LNCaP clone FGC (cell line): ENCODE measurements at places on chromosomes 2 and 18.

- DNase-seq, result no peak
Observed at GRCh38 chr2:172480301-172481218, 53.2 kb downstream of the ITGA6 start.

- DNase-seq, result no peak
Observed at GRCh38 chr2:950080-950966, at the start of gene SNTG2. Gene SNTG2 (plus strand): TSS chr2:950849. CDS start chr2:950997, 148 bp downstream.

DNA sequence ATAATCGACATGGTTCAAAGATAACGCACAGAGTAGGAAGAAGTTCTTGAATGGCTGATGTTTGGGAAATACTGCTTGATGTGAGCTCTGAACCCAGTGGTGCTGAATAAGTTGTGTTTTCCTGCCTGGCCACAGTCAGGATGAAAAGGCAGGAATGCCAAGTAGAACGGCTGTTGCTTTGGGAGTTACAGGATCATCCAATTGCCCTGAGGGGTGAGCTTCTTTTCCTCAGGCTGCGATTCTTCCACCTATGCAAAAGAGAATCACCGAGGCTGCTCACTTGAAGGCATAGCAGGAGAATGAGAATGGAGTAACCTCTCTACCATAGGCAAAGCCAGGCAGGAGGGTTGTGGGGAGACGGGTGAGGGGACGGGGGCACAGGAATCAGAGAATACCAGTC, 14.4 kb upstream of the IGFBP2 start:
- no peak for DNase-seq

- DNase-seq, result no peak
Observed at GRCh38 chr2:286035-286434, 1.9 kb downstream of the ALKAL2 start.

DNA sequence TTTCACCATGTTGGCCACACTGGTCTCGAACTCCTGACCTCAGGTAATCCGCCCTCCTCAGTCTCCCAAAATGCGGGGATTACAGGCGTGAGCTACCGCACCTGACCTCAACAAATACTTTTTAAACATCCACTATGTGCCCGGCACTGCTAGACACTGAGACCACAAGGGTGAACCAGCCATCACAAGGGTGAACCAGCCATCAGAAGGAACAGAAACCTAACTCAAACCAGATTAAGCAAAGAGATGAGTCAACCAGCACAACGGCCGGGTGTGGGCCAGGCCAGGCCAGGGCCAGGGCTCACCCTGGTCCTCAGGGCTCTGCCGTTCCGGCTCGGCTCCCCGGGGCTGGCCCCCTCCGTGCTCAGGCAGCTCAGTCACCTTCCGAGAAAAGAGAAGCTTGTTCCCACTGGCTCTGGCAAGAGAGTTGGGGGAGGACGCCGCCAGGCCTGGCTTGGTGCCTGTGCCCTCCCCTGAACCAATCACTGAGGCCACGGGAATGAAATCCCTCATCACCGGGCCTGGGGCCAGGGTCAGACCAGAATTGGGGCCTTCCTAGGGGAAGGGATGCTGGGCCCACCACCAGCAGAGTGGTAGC, 4.4 kb downstream of the TEX44 start:
- DNase-seq, result no peak

DNA sequence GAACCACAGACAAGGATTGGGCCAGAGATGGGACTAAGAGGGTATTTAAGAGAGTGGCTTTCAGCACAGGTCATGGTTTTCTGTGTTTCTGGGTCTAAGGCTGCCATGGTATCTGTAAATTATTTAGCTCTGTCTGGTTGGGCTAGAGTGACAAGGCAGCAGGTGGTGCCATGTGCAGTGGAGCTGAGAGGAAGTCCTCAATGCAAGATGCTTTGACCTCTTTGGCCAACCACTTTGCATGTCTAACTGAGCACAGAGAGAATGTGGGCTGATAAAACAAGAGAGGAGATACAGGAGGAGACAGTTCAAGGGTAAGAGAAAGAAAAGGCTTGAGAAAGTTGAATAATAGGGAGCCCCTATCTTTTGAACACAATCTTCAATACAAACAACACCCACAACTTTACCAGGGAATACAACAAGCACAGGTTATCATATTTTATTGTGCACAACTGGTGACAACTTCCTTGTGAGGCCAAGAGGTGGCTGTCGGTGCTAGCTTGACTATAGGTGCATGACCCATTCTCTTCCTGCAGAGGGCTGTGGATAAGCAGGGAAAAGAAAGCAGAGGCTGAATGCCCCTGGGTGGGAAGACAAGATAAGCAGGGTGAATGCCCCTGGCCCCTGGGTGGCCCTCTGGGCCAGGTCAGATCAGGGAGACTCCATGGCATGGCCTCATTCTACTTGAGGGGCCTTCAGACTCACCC, 12.3 kb downstream of the FLACC1 start:
- no peak for DNase-seq

- peak; percentile 52 for DNase-seq
Observed at GRCh38 chr18:8163286-8163959, 445.8 kb upstream of the RAB12 start.

DNA sequence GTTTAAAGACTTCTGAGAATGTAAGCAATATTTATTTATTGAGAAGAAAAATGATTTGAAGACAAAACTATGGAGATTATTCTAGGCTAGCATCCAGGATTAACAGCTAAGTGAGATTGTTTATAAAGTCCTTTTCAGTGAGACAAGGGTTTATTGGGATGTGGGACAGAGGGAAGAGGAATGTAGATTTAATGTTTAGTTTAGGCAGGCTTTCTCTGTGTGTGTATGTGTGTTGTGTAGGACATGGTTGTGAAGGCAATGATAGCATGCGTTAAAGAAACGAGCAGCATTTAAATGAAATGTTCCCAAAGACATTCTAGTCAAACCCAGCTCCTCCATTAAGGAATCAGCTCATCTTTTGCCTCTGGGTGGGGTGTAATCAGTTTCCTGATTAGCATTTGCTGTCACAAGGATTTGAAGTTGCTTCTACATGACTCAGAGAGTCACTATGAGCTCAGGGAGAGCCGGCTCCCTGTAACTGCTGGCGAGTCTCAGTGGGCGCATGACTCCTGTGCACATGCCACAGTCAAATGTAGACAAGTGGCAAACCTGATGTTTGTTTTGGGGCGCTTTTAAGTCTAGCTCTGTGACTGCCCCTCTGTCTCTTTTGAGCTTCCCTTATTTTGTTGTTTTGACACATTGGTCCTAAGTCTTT, 442.2 kb upstream of the CELF4 start:
- DNase-seq, result no peak

DNA sequence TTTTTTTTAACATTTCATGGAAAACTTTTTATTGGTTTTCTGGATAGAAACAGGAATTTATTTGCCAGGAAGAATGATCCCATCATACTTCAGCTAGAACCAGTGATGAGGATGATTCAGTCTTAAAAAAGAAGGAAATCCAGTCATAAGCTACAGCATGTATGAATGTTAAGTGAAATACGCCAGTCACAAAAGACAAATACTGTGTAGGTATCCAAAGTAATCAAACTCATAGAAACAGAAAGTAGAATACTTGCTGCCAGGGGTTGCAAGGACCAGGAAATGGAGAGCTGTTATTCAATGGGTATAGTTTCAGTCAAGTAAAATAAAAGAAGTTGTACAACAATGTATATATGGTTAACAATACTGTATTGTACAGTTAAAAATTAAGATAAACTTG, 21.3 kb downstream of the PSME4 start:
- DNase-seq, result no peak

DNA sequence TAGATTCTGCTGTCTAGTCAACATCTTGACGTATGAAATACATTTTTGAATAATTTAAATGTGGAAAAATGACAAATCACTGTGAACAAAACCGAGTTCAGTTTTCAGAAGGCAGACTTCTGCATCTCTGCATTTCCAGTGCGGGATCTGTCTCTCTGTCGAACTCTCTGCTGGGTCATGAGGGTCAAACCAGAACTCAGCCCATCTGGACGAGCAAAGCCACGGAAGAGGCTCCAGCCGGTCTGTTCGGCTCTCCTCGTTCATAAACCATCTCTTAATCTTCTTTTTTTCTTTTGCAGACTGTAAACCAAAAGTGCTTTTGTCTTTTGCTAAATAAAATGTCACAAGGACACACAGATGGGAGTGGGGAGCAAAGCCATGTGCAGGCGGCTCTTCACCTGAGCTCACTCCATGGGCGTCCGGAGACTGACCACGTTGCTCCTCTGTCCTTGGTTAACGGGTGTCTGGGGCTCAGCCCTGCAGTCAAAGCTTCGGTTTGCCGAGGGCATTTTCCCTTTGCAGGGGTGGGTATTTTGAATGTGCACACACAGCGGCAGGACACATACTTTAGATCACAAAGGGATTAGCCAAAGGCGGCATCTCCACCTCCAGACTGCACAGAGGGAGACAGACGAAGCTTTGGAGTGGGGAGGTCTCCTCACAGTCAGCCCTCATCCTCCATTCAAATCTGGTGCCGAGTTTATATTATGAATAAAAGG, 737.9 kb upstream of the SALL3 start:
- DNase-seq, result no peak

- DNase-seq, result no peak
Observed at GRCh38 chr2:133788386-133788785, 220.1 kb upstream of the NCKAP5 start.

- no peak for DNase-seq
Observed at GRCh38 chr2:182101263-182101662, 115.6 kb downstream of the PPP1R1C start.

- DNase-seq, result no peak
Observed at GRCh38 chr18:36850527-36851201, 21.7 kb downstream of the KIAA1328 start.

- no peak for DNase-seq
Observed at GRCh38 chr18:75531212-75531850, 103.8 kb upstream of the SMIM21 start.

DNA sequence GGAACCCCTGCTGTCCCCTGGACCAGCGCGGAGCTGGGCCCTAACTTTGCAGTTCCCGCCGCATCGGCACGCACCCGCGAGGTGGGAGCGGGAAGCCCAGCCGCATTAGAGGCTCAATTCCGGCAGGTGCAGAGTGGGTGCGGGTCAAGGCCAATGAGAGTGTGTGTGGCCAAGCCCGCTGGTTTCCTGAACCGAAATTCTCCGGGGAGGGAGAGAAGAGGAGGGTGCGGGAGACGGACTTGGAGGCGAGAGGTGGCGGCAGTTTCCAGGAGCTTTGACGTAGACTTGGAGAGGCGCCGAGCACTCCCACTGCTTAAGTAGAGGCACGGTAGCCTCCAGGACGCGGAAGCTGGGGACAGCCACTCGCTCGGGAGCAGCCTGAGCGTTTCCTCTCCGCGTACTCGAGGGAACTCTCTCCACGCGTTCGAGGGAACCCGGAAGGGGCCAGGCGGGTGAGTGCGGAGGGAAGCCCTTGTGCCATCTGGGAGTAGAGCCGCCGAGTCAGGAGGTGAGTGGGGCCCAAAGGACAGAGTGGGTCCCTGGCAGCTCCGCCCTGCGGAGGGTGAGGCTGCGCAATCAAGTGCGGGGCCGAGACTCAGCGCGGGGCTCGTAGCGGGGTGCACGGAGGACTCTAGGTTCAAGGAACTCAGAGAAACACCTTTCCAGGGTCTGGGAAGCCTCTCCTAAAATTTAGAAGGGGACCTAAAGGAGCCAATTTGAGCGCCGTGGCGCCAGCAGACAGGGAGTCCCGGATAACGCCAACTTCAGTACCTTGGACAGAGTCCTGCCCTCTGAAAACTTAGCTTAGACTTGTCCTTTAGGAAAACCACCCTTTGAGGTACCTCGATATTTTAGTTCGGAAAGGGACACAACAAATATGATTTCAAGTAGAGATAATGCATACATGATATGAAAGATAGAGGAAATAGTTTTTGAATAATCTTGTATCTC, at the start of gene FAM237A:
Gene FAM237A, plus strand, starts transcription at position 413 of the 951 bp plus-strand sequence. CDS start 1,750 bp downstream, outside the sequence.
- DNase-seq, result peak; percentile 38

DNA sequence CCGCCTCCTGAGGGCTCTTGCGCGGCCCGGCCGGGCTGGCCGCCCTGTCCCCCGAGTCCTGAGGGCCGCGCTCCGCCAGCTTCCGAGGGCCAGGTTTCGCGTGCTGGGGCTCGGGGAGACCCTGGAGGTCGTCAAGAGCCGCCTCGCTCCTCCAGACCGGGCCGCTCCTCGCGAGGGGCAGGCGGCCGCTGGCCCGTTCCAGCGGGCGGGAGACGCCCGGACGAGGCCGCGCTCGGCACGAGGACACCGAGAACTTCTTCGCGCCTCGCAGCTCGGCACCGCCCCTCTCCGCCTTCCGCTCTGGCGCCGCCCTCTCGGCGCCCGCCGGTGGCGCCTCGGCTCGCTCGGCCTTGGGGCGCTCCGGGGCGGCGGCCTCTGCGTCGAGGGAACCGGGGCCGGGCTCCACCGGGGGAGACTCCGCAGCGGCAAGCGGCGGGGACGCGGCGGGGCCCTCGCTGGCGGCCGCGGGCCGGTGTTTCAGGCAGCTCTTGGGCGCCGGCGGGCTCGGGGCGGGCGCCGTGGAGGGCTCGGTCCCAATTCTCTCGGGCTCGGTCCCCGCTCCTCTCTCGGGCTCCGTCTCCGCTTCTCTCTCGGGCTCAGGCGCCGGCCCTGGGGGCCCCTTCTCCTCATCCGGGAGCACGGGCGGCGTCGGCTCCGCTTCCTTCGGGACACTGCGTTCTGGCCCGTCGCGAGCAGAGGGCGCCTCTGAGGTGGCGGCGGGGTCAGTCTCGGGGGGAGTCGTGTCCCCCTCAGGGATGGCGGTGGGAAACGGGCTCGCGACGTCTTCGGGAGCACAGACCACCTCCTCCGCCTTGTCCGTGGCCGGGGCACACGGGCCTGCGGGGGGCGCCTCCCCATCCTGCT, 91.6 kb upstream of the MGAT4A start:
- no peak for DNase-seq

GRCh38 chr18:70296289-70296688, 7.4 kb downstream of the SOCS6 start:
- no peak for DNase-seq

- DNase-seq, result no peak
Observed at GRCh38 chr2:151091583-151091982, 170.1 kb downstream of the RBM43 start.

DNA sequence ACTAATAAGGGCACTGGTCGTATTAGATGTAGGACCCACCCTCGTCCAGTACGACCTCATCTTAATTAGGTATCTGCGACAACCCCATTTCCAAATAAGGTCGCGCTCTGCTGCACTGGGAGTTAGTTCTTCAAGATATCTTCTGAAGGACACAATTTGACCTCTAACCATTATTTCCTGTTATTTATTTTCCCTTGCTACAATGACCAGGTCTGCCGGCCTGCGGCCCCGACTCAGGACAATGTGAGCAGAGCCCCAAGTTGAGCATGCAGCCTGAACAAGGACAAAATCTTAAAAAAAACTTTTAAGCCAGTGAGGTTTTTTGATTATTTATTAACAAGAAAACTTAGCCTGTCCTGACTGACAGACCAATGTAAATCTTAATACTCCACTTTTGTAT, 107.6 kb downstream of the SMIM21 start:
- DNase-seq, result no peak

GRCh38 chr2:11932048-11932512, 185.6 kb downstream of the LPIN1 start:
- no peak for DNase-seq

DNA sequence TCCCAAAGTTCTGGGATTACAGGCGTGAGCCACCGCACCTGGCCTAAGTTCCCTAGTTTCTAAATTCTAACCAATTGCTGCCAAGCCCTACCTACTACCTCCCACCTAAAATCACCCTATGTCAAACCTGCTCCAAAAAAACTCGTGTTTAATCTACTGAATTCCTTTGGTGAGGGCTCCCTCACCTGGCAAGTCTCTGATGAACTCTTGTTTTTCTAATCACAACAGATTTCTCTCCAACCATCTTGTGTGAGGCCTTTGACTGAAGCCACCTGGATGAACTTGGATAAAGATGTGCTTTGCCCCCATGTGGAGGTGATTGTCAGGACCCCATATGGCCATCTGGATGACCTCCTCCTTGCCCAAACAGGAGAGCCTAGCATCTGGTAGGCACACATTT, 17.4 kb upstream of the SLC35G4 start:
- no peak for DNase-seq
